ENCODE measurements at places on chromosomes 5 and 9.
A peak's percentile ranks its signal among the peaks of the same experiment; 100 is the strongest.

- DNase-seq, result no peak
Measured at GRCh38 chr5:125201446-125202052, 455.1 kb upstream of the ZNF608 start.

GRCh38 chr9:37464426-37465248, 613 bp downstream of the ZBTB5 start:
- peak; percentile 86 for DNase-seq

DNA sequence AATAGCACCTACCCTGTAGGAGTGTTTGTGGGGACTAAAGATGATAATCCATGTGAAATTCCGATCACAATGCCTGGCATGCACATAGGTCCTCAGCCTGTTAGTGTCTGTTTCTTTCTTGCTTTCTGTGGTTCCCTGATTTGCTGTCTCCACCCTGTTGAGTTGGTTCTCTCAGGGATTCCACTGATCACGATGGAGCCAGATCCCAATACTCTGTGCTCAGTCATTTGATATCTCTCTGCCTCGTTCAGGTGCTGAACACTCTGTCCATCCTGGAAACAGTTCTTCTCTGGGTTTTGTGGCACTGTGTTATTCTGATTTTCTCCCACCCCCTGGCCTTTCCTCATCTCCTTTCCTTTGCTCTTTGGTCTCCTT, 60.8 kb downstream of the ARHGAP26 start:
- DNase-seq, result no peak

GRCh38 chr5:58477760-58478376, 13.4 kb upstream of the GAPT start:
- DNase-seq, result no peak

DNA sequence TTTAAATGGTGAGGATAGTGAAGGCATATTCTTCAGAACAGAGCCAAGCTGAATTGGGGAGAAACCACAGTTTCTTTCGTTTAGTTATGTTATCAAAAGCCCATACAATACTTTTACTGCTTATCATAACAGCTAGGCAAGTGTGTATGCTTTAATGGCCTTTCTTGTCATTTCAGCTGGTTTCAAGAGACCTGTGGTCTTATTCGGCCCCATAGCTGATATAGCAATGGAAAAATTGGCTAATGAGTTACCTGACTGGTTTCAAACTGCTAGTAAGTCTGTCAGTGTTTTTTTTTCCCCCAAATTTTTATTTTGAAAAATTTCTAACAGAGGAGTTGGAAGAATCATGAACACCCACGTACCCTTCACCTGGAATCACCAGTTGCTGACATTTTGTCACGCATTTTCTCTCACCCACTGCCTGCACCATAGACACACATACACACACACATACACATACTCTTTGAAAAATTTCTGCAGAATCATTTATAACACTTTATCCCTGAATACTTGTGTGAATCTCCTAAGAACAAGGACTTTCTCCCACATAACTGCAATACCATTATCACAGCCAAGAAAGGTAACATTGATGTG, 63.7 kb downstream of the TJP2 start:
- DNase-seq, result no peak
